ENCODE measurements at places on chromosomes 11 and 22. TPM values are rescaled to one million over a fixed set of nuclear protein-coding genes. Genes with fewer than 3 reads are reported as not detected.

HIC2 gene
- total RNA-seq, result 0.88 TPM

KRTAP5-11 gene
- total RNA-seq, result not detected

DNHD1 gene
- 1.7 TPM for total RNA-seq

MEI1 gene
- not detected for total RNA-seq

SSTR3 gene
- total RNA-seq, result not detected

GRCh38 chr22:27405672-27406388 is 395.7 kb downstream of the MN1 start:
- DNase-seq, result peak; percentile 49

- peak; percentile 29 for DNase-seq
Measured at GRCh38 chr11:116420770-116421528, 351.8 kb downstream of the BUD13 start.

GRCh38 chr22:26579331-26579886 is 10.5 kb downstream of the TPST2 start:
- DNase-seq, result no peak

DNA sequence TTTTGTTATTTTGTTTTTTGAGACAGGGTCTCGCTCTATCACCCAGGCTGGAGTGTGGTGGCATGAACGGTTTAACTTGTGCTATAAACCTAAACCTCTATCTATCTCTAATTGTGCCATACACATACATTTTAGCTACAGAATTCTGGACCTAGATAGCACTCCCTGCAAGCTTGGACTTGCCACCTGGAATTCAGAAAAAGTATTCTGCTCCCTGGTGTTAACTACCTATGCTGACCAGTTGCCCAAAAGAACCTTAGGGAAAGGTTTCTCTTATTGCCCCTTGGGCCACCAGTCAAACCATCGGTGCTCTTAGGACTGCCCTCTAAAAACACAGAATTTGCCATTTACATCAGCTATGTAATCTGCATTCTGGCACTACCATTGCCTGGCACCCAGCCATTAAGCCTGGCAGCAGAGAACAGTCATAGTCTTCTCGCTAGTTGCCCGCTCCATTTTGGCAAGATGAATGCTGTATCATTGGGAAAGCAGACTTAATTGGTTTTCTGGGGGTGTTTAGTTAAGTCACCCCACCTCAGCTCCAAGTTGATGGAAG is 55.3 kb downstream of the ETS1 start:
- no peak for DNase-seq

DNA sequence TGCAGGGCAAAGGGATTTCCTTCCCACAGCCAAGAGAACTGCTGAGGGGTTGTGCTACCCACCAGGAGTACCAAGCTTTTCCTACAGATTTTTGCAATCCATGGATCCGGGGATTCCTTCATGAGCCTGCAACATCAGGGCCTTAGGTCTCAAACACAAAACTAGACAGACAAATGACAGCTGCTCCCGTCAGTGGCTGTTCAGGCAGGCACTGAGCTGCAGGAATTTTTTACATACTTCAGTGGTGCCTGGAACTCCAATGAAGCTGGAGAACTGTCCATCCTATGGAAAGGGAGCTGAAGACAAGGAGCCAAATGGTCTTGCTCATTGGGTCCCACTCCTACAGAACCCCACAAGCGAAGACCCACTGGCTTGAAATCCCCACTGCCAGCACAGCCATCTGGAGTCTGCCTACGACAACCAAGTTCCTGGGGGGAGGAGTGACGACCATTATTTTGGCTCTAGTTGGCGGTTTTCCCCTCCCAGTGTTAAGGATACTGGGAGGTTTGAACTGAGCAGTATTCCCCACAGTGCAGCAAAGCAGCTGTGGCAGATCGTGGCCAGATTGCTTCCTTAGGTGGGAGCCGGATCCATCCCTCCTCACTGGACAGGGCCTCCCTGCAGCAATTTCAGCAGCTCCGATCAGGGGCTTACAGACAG is 157.7 kb upstream of the TMEM45B start:
- no peak for DNase-seq

- DNase-seq, result no peak
Measured at GRCh38 chr22:26713823-26714449, 56.5 kb downstream of the MIAT start.

- DNase-seq, result peak; percentile 33
Measured at GRCh38 chr11:108620958-108621772, 27.6 kb upstream of the EXPH5 start.

- DNase-seq, result peak; percentile 99
Measured at GRCh38 chr22:35629406-35630216, 12.5 kb upstream of the MB start.

- no peak for DNase-seq
Measured at GRCh38 chr11:64078905-64079304, 43.2 kb downstream of the FLRT1 start.

DNA sequence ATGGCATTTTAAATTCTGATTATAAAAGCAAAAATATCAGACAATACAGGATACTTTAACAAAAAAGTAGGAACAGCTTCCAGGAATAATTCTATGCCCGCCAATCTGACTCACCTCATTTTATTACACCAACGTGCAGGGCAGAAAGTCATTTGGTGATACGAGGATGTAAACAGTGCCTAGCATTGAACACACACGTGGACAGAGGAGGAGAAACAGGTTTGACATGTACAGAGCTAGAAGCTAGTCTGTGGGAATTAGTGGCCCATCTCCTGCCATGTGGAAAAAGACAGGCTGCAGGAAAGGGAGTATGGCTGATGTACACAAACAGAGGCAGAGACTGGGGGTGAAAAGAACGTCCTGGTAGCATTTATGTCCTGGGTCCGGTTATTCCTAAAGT is 9.0 kb upstream of the SPINDOC start:
- no peak for DNase-seq

Data from RPMI7951 (cell line).